ENCODE measurements at places on chromosomes 16 and 17.

DNA sequence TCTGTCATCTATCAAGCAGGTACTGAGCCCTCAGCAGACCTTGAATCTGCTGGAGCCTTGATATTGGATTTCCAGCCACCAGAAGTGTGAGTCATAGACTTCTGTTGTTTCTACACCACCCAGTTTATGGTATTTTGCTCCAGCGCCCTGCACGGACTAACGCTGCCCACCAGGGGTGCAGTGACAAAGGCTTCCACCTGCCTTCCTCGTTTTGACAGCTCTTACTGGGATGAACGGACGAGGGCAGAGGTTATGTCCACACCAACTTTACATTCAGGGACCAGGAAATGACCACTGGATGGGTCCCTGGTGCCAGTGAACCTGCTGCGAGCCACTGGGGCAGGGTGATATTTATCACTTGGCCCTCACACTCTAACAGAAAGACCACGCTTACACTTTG, 66.6 kb upstream of the CBX4 start:
- DNase-seq = no peak

DNA sequence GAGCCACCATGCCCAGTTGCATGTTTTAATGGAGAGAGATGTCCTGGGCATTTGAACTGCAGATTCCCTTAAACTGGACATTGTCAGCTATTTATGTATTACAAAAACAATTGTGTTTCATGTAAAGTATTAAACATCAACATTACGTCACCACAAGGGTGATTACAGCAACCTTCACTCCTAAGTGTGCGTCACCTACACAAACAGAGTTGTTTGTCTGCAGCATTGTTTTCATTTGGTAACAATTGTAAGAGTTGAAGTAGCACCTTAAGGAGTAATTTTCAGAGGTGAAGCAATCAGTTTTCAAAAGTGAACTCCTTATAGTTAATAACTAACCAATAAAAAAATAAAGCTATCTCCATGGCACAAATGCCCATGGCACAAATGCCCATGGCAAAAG, 271.4 kb downstream of the IRX3 start:
- DNase-seq = no peak

- DNase-seq = no peak
Measured at GRCh38 chr16:23753908-23754593, 775 bp upstream of the CHP2 start.

- no peak for DNase-seq
Measured at GRCh38 chr16:31464348-31464769, 5.1 kb downstream of the ARMC5 start.

DNA sequence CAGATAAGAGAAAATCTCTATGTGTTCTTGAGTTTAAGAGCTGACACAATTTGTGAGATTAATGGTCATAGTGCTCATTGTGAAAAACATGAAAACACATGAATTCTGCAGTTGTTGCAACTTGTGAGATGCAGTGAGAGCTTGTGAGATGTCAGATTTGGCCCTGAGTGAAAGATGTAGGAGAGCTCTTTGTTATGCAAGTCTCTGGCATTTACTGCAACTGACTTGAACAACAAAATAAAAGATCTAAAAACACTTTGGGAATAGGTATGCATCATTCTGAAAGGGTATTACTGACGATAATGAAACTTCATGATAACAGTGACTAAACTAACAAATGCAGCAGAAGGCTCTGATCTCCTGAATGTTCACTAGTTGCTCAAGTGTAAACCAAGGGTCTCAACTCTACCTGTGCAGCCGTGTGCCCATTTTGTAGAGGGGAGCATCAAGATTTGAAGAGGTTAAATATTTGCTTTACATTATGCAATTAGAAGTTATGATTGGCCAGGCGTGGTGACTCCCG, 50.8 kb upstream of the SMIM36 start:
- no peak for DNase-seq

DNA sequence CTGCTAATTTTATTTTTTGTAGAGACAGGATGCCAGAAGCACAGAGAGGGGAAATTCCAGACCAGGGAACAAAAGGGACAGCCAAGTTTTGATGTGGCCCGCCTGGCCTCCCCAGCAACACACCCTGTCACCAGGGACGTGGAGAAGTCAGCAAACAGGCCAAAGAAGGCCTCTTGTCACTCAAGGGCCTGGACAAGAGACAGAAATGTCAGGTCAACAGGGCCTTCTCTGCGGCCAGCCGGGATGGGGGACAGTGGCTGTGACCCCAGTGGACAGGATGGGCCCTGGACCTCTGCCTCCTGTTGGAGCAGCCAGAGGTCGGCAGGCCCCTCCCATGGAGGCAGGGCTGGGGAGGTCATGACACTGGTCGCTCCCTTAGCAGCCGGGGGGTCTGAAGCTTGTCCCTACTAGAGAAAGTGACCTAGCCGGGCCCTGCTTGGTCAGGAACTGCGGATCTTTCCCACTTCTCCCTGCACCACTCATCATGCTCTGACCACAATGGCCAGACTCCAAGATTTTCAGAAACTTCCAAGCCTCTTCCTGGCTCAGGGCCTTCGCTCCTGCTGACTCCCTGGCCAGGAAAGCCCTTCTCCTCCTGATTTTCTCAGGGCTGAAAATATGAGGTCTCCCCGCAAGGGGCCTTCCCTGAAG, 9.2 kb upstream of the TVP23A start:
- DNase-seq = no peak

- DNase-seq = no peak
Measured at GRCh38 chr16:81403208-81403600, 41.4 kb upstream of the CMIP start.

- no peak for DNase-seq
Measured at GRCh38 chr17:33942414-33942813, 312.7 kb upstream of the CCL2 start.

DNA sequence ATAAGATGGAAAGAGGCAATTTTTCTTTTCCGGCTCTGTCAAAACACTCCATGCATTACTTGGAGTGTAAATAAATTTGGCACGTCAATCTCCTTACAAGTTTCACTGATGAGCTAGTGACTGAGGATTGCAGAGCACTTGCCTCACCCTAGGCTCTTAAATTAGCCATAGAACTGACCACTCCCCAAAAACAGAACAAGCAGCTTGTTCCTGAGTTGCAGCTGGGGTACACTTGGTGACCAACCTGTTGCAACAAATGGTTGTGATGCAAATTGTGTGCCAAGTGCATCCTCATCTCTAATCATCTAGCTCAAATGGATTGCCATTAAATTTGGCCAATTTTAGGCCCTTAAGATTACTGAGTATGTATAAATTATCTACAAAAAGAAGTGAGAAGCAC, 67.0 kb downstream of the CACNG1 start:
- no peak for DNase-seq

DNA sequence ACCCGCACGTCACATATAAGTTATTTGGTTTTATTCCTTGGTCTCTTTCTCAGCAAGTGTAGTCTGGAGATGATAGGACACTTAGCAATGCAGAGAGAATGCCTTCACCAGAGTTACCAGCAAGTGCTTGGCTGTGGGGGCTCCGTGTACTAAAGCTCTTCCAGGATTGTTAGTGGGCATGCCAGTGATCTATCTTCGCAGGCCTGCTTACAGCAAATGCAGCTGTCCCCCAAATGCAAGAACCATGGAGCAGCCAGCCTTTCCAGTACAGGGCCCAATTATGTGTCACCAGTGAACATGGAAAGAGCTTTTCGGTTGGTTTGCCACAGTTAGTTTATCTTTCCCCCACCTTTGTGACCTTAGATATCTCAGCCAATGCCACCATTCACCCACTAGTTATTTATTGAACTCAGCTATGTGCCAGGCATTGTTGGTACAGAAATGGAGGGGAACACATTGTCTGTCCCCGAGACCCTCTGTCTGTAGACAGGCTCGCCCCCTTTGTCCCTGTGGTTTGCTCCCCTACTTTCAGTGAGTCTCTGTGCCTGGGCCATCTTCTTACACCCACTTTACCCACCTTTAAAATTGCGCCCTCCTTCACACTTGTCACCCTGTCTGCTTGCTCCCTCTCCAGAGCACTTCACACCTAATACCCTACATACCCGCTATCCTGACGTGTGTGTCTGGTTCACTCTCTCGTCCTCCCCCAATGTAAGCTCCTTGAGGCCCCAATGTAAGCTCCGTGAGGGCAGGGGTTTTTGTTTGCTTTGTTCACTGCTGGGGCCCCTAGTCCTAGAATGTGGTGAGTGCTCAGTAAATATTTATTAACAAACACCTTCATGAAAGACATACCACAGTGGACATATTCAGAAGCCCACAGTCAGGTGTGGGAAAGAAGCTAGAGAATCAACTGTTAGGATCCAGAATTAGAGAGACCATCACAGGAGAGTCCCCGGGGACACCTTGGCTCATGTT, 13.3 kb downstream of the USP10 start:
- no peak for DNase-seq

Data from NCI-H187 (cell line).